ENCODE measurements at places on chromosomes 7 and 10.

- no peak for DNase-seq
Observed at GRCh38 chr7:132242192-132242812, 334.0 kb downstream of the PLXNA4 start.

DNA sequence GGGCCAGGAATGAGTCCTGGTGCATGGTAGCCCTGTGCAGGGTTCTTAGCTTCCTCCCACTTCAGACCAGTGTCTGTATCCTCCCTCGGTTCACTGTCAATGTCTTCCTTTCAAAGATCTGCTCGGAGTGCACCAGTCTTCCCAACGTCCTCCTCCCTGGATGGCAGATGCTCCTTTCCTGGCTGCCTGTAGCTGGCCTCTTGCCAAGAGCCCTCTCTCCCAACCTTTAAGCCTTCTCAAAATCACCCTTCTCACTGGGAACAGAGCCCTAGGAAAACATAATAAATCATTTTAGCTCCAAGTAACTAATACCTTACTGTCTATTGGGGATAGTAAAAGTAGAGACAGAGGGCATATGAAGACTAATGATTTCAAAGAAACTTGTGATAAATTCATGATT, 490.6 kb downstream of the CCSER2 start:
- peak; percentile 25 for DNase-seq

GRCh38 chr10:87976101-87976743, 112.8 kb downstream of the PTEN start:
- no peak for DNase-seq

DNA sequence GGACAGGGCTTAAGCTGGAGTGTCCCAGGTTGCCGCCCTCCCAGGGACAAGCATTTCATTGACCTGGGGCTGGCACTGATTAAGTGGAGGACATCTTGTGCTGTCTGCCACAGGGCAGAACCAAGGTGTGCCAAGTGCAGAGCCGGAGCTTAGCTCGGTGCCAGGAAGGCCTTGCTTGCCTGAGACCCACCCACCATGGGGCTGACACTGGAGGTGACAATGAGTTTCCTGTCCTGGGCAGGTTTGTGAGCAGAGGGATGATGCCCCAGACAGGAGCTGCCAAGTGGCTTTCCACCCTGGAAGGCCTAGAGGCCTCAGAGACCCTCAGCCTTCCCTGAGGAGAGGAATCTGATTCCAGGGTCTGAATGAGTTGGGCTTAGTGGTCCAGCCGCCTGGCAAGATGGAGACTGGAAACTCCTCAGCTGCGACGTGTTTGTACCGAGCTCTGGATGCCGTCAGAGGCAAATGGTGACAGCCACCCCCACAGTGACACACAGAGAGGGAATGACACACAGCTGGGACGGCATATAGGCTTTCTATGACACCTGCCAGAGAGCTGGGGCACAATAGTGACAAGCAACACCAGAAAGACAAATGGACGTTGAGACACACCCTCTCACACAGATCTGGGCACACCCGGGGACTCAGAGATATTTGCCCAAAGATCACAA, 2.6 kb downstream of the ADCYAP1R1 start:
- no peak for DNase-seq

- no peak for DNase-seq
Observed at GRCh38 chr10:97075961-97076525, 109.7 kb downstream of the SLIT1 start.

GRCh38 chr10:1939016-1939415, 201.7 kb upstream of the ADARB2 start:
- DNase-seq = no peak

DNA sequence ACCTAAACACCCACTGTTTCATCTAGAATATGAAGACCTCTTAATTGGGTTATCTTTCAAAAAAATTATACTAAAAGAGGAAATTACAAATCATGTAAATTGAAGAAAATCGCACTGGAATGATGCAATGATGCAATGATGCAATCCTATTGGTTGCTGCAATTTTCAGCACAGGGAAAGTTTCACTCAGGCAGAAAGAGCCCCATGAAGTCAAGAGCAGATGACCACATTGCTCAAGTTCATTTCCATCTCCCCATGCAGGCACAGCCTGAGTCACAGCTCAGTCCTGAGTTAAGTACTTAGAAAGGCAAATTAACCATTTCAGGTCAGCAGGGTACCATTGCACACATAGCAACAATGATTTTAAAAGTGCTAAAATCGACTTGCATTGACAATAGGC, 180.3 kb upstream of the MYO3A start:
- DNase-seq = no peak

DNA sequence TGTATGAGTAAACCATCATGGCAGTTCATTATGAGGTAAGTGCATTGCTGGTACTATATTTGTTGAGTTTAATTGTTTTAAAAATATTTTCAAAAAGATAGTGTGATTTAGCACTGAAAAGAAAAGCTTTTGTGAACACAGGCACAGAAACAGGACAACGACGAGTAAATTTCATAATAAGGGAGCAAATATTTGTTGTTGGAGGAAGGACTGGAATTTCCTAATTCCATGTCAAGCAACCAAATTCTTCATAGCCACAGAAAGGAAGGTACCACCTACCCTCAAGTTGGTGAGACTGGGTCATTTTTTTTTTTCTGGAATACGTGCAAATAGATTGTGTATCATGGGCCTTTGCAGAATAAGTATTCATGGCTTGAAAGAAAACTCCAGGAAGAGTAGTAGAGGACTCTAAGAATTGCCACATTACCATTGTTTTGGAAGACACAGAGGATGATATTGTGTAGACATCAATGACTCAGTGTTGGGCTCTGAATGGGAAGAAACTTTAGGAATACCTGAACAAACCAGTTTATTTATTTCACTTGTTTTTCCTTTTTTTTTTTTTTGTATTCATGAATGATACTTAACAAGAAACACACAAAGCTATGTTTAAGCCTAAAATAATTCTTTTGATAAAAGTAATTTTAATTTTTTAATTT, 7.8 kb downstream of the UBE2D4 start:
- no peak for DNase-seq

- no peak for DNase-seq
Observed at GRCh38 chr10:119454990-119455389, 87.5 kb downstream of the RGS10 start.

- DNase-seq = no peak
Observed at GRCh38 chr7:10571759-10572158, 401.9 kb upstream of the PHF14 start.

GRCh38 chr7:33970536-33970935, 65.2 kb downstream of the BMPER start:
- DNase-seq = no peak

- no peak for DNase-seq
Observed at GRCh38 chr10:106706127-106706526, 458.4 kb downstream of the SORCS1 start.

- DNase-seq = no peak
Observed at GRCh38 chr10:126561294-126561920, 109.1 kb downstream of the C10orf90 start.

DNA sequence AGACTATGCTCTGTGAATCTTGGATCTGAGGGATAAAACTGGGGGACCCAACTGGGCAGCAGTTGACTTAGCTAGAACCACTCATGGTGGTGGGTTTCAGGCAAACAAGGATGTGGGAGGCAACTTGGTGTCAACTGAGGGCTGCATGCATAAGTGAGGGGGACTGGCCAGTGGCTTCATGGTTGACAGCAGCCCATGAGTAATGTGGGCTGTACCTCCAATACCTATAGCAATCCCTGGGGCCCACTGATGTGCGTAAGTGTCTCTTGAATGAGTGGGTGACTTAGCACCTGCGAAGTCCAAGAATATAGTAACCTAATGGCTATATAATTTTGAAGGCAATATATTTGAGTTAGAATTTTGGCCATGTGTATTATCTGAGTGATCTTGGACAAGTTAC, 13.7 kb upstream of the MAP3K8 start:
- DNase-seq = no peak

GRCh38 chr7:117004899-117005298, 51.6 kb downstream of the ST7 start:
- no peak for DNase-seq

DNA sequence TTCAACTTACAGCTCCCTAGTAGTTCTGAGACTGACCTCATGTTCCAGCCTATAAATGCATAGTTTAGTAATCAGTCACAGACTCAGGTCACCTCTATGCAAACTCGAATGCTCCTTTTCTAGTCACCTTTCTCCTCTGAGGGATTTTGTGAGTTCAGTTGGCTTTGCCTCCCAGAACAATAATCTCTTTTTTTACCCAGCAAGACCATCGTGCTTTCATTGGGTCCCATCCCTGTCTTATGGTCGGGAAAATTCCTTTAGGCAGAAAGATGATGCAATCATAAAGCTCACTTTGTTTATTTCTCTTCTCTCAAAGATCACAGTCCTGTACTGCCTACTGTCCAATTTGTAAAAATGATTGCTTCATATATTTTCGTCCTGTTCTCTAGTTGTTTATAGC, 38.4 kb downstream of the TWIST1 start:
- no peak for DNase-seq

- no peak for DNase-seq
Observed at GRCh38 chr10:113337142-113337541, 215.7 kb upstream of the HABP2 start.

GRCh38 chr7:21891291-21891690, 54.4 kb downstream of the CDCA7L start:
- no peak for DNase-seq

DNA sequence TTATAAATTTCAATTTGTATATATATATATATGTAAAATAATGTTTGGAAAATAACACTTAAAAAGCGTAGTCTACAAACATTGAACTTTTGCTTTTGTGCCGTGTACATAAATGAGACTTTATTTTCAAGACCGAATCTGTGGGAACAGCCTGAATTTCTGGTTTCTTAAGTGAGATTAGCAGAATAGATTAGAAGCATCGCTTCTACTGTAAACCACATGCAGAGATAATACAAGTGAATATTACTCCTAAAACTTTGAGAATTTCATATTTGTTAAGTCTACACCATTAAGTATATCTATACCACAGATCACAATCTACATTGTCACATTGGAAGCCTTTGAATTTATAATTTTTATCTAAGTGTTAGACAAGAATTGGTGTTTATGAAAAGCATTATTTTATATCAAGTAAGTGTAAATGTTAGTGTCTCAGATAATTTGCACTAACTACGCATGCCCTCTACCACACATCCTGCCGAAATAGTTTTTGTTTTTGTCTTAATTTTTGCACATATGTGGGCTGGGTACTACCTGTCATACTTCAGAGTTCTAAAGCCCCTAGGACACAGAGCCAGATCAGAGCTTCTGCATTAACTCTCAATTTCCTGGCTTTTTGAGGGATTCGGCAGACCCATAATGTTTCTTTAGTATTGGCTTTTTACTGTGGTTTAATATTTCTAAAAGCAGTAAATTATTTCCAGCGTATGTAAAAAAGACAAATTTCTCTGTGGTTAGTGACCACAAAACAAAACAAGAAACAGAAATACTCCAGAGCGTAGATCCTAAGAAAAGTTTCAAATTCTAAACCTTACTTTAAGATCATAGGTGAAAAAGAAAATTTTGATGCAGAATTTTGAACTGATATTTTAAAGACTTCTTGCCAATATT, 20.0 kb downstream of the TWIST1 start:
- no peak for DNase-seq

DNA sequence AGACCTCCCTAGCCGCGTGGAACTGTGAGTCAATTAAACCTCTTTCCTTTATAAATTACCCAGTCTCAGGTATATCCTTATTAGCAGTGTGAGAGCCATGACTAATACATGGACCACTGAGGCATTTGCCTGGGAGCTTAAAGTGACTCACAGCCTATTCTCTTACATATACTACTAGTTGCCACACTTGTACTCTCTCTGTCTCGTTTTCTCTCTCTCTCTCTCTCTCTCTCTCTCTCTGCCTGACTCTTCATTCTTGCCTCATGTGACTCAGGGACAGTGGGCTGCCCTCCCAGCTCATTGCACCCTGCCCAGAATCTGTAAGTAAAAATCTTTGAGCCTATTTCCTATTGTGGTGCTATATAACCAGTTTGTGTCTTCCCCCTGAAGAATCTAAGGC, 238.5 kb upstream of the MAGI2 start:
- no peak for DNase-seq

- no peak for DNase-seq
Observed at GRCh38 chr10:125062914-125063230, 97.5 kb downstream of the CTBP2 start.

Data from NCI-H187 treated with DMSO at 0.1 percent for 48 hours (cell line).